ENCODE measurements at places on chromosomes 2 and 18.

DNA sequence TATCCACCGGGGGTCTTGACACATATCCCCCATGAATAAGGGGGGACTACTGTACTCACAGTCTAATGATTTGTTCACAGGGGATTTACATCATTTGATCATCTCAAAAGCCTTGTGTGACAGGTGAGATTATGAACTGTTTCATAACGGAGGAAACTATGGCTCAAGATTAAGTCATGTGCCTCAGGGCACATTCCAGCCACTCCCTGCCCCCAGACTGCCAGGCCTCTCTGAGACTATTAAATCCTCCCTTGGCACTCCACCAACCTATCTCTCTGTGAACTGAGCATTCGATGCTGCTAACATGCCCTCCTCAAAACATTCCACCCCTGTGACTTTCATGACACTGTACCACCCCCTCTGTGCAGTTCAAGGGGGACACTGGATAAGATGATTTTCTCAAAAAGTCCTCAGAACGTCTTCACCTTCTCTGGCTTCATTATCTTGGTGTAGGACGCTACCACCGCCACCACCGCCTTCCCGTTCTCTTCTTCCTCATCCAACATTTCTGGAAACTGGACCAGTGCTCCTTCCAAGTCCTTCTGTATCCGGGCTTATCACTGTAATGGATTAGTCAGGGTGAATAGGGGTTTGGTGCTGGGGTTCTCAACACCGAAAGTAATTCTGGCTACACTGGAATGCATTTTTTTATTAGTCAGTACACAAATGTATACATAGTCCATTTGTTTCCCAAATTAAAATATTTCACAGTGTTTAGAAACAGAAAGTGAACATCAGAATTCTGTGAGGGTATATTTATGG is 169.6 kb downstream of the KCNS3 start:
- DNase-seq = peak; percentile 45

DNA sequence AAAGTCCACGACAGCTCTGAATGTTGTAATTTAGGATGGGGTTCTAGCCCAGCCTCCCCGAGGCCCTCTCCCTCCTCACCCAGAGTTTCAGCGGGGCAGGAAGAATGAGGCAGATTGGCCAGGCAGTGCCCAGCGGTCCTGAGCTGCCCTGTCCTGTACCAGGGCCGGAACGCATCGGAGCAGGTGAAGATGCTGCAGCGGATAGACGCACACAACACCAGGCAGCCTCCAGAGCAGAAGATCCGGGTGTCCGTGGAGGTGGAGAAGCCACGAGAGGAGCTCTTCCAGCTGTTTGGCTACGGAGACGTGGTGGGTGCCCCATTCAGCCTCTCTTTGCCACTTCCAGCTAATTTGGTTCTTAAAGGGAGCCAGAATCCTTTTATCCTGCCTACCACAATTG is 10.8 kb downstream of the KHK start:
- no peak for DNase-seq

DNA sequence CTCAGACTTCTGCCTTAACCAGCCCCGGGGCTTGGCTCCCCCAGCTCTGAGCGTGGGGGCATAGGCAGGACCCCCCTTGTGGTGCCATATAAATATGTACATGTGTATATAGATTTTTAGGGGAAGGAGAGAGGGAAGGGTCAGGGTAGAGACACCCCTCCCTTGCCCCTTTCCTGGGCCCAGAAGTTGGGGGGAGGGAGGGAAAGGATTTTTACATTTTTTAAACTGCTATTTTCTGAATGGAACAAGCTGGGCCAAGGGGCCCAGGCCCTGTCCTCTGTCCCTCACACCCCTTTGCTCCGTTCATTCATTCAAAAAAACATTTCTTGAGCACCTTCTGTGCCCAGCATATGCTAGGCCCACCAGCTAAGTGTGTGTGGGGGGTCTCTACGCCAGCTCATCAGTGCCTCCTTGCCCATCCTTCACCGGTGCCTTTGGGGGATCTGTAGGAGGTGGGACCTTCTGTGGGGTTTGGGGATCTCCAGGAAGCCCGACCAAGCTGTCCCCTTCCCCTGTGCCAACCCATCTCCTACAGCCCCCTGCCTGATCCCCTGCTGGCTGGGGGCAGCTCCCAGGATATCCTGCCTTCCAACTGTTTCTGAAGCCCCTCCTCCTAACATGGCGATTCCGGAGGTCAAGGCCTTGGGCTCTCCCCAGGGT is 5.5 kb downstream of the CTDSP1 start:
- no peak for DNase-seq

DNA sequence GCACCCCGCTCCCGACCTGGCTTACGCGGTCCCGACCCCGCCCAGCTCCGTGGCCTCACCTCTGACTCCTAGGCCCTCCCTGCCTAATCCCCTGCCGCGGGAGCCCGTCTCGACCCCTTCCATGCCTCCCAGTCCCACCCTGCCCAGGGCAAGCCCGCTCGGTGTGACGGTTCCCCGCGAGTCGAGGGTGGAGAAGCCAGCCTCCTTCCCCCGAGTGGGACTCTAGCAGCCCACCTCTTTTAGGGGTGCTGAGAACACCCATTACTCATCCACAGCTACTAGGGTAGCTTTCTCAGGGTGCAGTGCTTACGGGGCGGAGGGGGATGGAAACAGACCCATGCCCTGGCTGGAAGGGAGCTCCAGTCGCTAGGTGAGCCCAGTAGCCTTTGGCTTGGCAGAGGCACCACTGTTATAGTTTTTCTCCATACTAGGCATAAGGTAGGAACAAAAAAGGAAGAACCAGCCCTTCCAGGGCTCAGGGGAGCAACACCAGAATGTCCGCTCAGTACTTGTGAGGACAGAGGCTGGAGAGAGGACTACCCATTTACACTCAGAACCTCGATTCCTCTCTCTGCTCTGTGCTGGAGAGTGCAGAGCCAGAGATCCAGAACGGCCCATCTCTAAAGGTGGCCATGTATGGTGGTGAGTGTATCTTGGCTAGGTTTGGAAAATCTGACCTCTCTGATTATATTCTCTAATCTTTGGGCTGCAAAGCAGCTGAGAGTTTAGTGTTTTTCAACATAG is 606 bp downstream of the AGBL5 start:
- DNase-seq = no peak

GRCh38 chr18:3186678-3187658 is 32.8 kb downstream of the MYOM1 start:
- peak; percentile 33 for DNase-seq

DNA sequence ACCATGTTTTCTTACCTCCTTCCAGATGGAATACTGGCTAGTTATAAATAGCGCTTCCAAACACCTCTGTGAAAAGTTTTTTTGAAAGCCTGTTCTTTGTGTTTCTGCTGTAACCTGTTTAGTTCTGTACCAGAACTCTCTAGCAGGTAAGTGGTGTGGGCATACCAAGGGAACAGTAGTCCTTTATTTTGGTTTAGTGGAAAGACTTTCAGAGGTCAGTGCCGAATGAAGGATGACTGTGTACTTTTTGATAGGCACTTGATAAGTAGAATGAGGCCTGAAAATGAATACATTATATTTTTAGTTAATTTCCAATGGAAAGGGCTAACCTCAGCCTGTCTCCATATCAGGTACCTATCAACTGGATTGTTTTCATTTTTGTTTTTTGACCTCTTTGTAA is 27.6 kb upstream of the ASB1 start:
- DNase-seq = no peak

- no peak for DNase-seq
Observed at GRCh38 chr18:4236940-4237663, 218.0 kb downstream of the DLGAP1 start.

- DNase-seq = no peak
Observed at GRCh38 chr18:68985172-68985820, 187.4 kb downstream of the CCDC102B start.

GRCh38 chr18:58490238-58490637 is 138.7 kb downstream of the ALPK2 start:
- no peak for DNase-seq

DNA sequence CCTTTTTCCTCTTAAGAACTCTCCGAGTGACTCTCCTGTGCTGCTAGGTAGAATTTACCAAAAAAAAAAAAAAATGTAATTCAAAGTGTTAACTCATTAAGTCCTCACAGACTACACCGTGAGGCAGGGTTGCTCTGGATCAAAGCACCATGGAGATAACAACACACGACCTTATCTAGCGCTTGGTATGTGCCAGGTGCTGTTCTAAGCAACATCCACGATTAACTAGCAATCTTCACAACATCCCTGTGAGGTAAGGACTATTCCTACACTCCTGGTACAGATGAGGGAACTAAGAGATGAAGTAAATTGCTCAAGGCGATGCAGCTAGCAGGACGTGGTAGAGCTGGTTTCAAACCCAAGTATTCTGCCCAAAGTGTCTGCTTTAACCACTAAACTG is 1.8 kb downstream of the MOGAT1 start:
- DNase-seq = no peak

GRCh38 chr2:236825989-236826510 is 256.4 kb downstream of the ACKR3 start:
- DNase-seq = no peak

DNA sequence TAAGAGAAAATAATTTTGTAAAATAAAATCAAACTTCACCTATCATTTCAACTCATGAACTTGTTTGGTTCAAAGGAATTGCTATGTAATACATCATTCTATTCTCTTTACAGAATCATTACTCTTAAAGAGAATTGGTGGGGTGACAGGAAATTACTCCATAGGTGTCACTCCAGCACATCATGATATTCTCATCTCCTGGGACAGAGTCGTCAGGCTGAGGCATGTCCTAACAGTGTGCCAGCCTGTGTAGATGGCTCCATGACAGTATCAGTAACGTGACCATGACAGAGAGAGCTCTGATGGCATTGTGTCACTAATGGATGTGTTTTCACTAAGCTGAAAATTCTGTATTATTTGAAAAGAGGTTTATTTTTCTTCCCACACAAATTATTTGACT is 13.9 kb downstream of the SPATS2L start:
- no peak for DNase-seq

DNA sequence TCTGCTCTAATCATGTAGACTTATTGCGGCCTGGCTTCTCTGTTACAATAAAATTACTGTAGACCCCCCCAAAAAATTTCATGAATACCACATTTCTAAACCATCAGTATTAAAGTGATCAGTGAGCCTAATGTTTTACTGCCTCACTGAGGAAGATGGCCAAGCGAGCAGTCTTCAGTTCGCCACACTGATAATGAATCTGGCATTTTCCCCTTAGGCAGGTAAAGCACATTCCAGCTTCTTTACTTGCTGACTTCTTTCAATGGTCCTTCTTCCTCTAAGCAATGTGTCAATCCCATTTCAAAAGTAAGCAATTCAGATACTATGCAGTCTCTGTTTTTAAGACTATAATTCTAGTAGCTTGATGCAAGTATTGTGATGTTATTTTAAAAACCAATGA is 137.6 kb downstream of the LAMA1 start:
- no peak for DNase-seq

DNA sequence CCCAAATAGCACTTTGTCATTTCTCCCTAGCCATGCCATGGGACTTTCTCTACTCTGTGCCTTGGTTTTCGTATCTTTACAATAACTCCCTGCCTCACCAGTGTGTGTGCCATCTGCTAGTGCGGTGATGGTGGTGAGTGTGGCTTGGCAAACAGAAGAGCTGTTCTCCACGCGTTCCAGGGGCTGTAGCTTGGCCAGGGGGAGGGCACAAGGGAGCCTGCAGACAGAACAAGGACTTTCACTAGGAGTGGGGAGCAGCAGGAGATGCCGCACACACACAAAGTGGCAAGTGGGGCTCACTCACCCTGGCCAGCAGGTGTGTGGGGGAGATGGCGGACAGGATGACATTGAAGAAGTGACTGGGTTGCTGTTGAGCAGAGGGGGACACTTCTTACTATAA is 196.9 kb downstream of the HAUS1 start:
- no peak for DNase-seq

DNA sequence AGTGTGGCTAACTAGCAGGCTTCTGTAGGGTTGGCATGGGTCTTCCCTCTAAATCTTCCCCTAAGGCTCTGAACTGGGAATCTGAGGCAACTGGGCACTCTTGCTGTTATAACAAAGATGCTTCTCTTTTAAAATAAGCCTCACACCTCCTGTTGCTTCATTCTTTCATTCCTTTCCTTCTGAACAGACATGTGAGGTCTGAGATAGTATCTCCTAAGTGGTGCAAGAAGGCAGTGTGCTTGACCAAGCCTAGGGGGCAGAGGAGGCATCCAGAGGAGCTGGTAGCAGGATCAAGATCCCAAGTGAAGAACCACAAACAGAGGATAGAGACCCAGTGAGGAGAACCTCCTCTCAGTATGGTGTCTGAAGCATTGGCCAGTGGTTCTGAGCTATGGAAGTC is 90.9 kb downstream of the TTC27 start:
- DNase-seq = no peak

DNA sequence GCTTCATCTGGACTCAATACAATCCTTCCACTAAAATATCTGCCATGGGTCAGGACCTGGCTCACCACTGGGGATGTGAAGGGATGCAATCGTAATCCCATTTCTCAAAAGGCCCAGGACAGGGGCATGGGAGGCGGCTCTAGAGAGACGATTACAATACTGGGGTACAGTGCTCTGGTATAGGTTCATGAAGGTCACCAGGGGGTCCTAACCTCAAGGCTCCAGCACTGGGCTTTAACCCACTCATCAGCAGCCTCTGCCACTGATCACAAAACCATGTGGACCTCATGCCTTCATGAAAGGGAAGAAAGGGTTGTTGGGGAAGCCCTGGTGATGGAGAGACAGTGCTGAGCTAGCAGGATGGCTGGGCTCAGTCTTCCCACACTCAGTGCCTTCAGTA is 48.8 kb downstream of the ADD2 start:
- no peak for DNase-seq

DNA sequence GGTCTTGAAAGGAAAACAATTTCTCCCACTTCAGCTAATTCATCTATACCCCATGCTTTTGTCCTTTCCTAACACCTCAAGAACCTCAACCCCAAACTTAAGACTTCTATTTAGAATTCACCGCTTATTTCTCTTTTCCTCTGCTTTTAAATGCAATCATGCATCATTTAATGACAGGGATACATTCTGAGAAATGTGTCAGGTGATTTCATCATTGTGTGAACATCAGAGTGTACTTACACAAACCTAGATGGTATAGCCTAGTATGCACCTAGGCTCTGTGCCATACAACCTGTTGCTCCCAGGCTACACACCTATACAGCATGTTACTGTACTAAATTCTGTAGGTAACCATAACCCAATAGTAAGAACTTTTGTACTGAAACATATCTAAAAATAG is 22.9 kb downstream of the ARL5A start:
- DNase-seq = no peak

DNA sequence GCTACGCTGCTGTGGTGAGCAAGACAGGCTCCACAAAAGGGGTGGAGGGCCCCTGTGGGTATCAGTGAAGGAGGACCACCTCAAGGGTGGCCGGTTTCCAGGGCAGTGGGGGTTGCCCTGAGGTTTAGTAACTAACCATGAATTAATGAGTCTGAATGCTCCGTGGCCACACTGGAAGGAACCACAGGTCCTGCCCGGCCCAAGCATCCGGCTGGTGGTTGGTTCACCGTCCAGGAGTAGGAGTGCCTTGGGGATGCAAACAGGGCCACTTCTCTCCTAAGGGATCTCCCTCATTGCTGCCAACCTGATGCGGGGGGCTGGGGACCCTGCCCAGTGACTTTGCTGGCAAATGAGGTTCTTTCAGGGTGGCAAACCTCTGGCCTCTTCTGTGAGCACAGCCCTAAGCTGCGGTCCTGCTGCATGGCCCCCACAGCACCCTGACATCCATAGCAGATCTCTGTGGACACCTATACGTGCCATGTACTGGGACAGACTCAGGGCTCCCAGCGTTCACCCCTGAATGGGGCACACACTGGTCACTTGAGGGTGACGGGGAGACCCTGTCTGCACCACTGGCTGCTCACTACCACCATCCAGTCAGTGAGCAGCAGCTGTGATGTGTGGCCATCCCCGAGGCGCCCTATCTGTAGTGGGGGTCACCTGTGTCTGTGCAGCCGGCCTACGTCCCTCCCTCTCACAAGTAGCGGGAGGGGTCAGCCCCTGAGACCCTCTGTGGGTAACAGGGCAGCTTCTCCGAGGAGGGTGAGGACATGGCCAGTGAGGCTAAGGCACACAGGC is 41.6 kb downstream of the HS6ST1 start:
- no peak for DNase-seq

All from heart left ventricle (tissue), 16 donors.